ENCODE measurements at places on chromosomes 16 and 17. TPM values are rescaled to one million over a fixed set of nuclear protein-coding genes. Genes with fewer than 3 reads are reported as not detected.

The MAP3K3 gene
- total RNA-seq = 10.5 TPM

The ASPA gene
- total RNA-seq = 0.33 TPM

The AGRP gene
- not detected for total RNA-seq

The MYO15A gene
- 1.8 TPM for total RNA-seq

The CCL5 gene
- total RNA-seq = not detected

The KRTAP1-1 gene
- total RNA-seq = not detected

The ZPBP2 gene
- not detected for total RNA-seq

DNA sequence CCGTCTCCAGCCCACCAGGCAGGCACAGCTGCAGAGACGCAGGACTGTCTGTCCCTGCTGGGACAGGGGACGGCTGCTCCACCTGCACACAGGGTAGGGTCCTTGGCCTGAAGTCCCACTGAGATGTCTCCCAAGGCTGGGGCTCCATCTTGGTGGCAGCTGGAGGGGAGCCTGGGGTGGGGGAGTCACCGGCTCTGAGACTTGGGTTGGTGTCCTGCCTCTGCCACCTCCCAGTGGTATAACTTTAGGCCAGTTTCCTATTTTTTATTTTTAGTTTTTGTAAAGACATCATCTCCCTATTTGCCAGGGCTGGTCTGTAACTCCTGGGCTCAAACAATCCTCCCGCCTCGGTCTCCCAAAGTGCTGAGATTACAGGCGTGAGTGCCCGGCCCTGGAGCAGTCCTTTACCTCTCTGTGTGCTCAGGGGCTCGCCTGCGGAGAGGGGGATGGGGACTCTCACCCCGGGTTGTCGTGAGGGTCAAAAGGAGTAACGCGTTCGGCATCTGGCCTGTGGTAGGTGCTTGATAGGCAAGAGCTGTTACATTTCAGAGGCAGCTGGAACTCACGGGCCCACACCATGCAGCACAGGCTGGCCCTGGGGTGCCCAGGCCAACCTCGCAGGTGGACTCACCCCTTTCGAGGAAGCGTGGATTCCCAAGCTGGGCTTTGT, 46.6 kb upstream of the DOC2B start:
- no peak for DNase-seq

DNA sequence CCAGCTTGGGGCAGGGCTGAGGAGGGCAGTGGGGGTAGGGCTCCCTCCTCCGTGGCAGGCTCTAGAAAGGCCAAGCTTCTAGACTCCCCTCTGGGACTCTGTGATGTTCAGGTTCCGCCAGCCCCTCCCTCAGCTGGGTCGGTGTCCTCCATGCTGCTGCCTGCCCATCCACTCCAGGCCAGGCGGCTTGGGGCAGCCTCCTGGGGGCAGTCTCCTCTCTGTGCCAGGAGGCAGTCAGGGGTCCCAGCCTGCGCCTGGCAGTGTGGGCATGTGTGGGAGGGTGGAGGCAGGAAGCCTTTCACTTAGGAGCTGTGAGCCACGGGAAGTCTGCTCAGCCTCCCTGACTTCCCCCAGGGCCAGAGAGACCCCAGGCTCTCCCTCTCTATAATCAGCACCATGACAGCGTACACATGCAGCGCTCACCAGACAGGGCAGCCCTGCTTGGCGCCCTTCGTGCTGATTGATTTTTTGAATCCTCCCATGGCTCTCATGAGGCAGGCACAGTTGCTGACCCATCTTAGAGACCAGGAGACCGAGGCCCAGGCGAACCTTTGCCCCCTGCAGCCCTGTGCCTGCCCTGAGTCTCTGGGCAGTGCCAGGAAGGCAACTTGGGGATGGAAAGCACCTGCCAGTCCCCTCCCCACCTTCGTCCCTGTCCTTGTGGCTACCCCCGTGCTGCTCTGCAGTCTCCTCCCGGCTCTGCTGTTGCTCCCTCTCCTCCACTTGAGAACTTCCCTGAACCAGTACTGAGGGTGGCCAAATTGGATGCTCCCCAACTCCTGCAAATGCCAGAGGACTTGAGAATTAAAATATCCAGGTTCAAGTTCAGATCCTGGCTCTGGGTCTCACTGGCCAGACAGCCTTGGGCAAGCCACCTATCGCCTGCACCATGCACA, 234.7 kb upstream of the GSE1 start:
- no peak for DNase-seq

DNA sequence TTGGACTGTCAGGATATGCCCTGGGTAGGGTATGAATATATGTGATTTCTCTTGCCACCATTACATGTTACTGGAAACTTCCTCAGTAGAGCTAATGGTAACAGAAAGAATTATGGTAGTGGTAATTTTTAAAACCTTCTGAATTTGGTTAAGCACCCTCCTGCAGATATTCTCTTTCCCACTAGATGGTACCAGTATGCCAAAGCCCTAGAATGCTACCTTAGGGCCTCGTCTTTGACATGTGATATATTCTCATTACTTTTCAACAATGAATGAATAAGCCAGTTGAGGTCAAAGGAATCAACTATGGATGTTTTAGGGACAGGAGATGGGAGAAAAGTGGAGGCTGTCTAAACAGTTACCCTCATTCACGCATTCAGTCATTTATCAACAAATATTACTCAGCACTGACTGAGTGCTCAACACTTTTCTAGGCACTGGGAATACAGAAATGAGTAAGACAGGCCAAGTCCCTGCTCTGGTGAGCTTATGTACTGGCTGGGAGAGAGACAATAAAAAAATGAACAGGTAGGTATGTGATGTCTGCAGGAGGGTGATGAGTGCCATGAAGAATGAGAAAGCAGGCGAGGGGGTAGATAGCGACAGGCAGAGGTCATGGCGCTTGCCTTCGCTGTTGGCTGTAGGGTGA, 14.7 kb downstream of the CDH13 start:
- no peak for DNase-seq

DNA sequence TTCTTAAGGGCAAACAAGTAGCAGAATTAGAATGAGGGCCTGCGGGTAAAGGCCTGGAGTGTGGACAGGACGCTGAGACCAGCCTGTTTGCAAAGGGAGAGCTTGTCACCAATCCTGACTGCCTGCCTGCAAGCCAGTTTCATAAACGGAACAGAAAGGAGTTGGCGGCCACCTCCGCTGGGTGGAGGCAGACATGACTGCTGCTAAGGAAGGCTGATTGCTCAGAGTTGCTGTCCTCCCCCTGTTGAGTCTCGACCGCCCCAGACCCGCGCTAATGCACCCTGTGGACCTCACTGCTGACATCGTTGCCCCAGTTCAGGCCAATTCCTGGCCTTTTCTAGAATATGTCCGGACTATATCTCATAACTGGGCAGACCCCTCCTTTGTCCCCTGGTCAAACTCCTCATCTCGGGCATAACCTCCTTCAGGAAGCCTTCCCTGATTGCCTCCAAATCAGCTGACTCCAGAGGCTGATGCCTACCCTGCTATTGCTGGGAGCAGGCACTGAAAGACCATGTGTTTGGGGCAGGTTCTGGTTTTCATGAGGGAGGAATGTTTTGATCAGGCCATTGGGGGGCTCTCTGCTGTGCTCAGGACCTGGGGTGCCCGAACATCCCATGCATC, 153.0 kb upstream of the CIBAR2 start:
- no peak for DNase-seq

- DNase-seq = no peak
Measured at GRCh38 chr17:22463110-22463850, 771.0 kb downstream of the KCNJ18 start.

DNA sequence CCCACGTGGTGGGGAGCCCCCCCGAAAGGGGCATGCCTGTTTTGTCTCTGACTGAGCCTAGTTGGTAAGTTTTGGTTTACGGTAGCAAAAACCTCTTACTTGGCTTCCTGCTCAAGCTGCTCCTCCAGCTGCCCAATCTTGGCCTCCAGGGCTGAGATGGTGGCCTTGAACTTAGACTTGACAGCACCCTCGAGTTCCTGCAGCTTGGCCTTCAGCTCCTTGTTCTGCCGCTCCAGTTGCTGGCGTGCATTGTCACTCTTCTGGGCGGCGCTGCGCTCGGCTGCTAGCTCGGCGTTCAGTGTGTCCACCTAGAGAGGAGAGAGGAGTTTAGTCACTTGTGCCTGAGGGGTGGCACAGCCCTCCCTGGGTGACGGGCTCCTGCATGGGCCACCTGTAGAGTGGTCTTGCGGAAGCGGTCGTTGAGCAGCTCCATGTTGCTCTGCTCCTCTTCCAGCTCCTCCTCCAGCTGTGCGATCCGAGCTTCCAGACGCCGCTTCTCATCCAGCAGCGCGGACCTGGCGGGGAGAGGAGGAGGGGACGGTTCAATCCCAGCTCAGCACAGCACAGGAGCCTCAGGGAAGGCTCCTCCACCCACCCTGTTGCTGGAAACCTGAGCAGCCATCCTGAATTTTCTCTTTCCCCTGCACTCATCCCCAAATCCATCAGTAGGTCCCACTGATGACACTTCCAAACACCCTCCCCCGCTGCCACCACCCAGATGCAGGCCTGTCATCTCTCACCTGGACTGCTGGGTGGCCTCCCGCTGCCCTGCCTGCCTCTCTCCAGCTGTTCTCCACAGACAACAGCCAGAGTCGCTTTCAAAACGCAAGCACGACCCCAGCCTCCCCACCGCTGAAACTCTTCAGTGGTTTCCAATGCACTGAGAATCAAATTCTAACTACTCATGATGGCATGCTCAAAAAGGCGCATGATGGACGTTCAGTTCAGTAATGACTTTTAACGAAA, 44.6 kb downstream of the NDEL1 start:
- no peak for DNase-seq

- no peak for DNase-seq
Measured at GRCh38 chr16:55012793-55013192, 82.1 kb downstream of the IRX5 start.

- no peak for DNase-seq
Measured at GRCh38 chr17:13537167-13537731, 64.5 kb downstream of the HS3ST3A1 start.

DNA sequence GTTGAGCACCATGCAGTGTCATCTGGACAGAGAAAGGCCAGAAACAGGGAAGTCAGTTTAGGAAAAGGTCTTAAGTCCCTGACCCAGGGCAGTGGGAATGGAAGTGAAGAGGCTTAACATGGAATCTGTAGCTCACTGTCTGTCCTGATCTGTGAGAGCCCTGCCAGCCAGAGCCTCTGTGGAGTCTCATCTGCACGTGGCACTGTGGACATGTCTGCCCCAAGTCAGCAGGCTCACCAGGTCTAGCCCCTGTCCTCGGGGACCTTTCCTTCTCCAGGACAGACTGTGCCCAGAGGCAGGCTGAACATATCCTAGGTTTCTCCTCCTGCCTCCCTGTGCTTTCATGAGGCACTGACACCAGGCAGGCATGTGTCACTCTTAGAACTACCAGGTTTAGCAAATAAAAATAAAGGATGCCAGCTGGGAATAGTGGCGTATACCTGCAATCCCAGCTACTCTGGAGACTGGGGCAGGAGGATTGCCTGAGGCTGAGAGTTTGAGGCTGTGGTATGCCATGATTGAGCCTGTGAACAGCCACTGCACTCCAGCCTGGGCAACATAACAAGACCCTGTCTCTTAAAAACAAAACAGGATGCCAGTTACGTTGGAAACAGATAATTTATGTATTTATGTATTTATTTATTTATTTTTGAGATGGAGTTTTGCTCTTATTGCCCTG, 22.4 kb downstream of the UNK start:
- no peak for DNase-seq

- no peak for DNase-seq
Measured at GRCh38 chr16:88387941-88388627, 5.3 kb downstream of the ZNF469 start.

DNA sequence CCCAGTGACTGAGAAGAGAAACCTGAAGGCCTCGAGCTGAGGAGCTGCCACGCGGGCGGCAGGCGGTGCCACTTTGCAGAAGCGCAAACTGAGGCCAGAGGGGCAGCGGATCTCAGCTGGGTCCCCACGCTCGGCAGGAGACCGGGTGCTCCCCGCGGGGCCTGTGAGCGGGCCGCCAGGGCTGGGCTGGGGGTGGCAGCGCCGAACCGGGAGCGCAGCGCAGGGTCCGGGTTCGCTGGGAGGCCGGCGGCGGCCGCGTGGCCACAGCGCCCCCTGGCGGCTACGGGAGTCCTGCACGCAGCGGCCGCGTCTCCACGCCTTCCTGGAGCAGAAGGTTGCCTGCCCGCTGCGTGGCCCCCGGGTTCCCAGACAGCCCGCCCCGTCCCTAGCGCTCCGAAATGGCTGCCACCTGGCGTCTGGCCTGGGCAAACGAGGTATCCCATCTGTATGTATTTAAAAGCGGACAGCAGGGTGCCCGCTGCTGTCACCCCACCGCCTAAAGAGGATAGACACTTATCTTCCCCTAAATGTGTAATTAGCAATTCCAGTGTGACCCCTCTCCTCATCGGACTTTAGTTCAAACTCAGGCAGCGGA, 96.1 kb upstream of the CDH5 start:
- DNase-seq = peak; percentile 92

GRCh38 chr16:55350984-55351383, 27.0 kb downstream of the IRX6 start:
- DNase-seq = no peak

DNA sequence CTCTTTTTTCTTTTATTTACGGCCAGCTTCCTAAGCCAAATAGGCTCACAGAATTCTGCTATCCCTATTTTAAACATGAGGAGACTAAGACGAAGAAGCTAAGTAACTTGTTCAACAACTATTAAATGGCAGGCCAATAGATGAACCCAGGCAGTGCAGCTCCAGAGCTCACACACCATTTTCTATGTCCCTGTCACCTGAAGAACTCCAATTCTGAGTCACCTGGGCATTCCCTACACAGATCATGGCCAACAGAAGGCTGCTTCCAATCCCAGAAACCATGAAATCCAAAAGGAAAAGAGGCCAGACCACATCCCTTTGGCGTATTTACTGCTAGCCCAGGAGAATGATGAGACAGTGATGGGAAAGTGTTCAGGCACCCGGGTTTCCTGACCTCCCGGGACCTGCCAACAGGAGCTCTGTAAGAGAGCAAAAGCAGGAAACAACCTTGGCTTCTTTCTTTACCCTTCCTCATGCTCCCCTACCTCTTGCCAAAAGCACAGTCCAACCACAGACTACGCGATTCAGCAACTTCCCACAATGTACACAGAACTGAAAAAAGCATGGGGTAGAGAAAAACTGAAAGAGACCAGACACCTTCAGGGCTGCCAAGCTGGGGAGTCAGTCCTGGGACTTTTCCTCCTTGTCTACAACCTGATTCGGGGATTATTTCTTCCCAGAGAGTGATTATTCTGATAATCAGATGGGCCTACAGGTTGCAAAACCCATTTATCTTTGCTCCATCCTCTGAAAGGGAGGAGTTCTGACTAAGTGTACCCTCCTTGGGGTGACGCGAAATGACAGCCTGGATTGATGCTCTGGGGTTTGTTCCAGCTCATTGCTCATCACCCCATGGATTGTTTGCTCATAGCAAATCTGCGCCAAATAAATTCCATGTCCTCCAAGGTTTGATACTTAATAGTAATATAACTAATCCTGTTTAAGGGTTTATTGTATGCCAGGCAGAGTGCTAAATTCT, 47.8 kb upstream of the HAS3 start:
- no peak for DNase-seq

DNA sequence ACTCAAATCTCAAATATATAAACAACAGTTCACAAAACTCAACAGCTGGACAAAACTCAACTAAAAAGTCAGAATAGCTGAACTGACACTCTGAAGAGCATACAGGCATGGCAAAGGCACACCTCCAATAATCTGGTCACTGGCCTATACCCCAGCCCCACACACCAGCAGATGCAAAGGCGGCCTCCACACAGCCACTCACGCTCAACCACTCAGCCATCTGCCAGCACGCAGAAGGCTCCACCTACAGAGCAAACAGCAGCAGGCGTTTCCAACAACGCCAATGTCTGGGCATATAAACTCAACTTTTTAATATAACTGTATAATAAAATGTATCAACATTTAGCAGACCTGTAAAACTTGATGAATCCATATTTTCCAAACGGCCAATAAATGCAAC, 17.2 kb downstream of the USP7 start:
- DNase-seq = no peak

All from type B pancreatic cell (in vitro differentiated cells).